Stimulated activated naive CD4-positive, alpha-beta T cell (primary cell): ENCODE measurements at places on chromosomes 3 and 15.

DNA sequence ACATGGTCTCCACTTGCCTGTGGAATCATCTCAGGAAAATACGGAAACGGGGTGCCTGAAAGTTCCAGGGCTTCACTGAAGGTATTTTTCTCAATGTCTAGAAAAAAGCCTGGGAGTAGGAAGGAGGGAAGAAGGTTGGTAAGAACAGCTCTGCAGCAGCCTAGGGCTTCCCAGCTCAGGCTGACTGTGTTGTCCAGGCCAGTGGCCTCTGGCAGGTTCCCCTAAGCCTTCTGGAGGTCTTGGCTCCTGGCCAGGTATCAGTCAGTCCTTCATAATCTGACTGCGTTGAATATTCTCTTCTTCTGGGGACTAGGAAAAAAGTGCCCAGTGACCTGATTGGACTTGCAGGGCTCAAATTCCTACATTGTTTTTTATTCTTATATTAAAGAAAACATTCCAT lies 38.6 kb downstream of the SSR3 start:
- DNase-seq, result no peak

DNA sequence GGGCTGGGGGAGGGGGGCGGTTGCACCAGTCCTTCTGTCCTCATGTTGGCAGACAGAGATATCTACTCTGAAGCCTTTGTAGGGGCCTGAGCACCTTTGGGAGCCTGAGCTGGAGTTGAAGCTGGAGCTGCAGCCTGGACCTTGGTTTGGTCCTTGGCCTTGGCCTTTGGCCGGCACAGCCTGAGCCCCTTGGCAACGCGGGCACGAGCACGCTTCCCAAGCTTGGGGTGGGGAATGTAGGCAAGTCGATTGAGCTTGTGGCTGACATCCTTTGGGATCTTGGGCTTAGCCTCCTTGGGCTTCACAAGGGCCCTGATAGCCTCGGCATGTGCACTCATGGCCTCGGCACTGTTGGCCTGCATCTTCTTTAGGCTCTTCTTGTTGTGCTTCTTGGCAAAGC lies 8.1 kb upstream of the ST6GAL1 start:
- no peak for DNase-seq

DNA sequence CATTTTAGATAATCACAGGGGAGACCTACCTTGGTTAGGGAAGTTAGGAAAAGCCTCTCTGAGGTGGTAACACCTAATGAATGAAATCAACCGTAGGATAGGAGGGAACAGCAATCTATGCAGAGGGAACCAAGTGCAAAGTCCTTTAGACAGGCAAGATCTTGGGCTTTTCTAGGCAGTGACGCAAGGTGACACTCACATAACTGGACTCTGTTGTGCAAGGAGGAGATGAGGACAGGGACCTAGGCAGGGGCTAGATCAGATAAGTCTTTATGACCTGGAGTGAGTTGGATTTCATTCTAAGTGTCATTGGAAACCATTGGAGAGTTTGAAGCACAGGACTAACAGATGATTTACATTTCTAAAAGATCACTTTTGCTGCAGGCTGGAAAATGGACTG lies 4.6 kb upstream of the LMOD3 start:
- no peak for DNase-seq

- no peak for DNase-seq
These were observed 56.7 kb upstream of the SNRPA1 start for GRCh38 chr15:101351736-101352135.

- DNase-seq, result peak; percentile 62
These were observed 1.5 kb downstream of the WHAMM start for GRCh38 chr15:82810890-82811426.

- DNase-seq, result no peak
These were observed 34.5 kb downstream of the VPS8 start for GRCh38 chr3:184846496-184846895.

DNA sequence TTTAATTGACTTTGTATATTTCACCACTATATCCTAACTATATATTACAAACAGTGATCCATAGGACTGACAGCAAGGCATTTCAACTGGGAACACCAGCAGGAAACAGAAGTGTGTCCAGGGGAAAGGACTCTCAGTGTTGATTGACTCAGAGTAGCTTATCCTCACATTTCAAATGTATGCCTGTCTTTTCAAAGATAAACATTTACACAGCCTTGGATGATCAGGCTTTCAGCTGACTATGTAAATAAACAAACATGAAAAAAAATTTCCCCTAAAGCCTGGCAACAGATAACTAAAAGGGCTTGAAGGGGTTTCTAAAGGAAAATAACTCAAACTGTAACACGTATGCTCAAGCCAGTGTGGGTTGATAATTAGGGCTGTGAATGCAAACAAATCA lies 321.8 kb downstream of the TBC1D5 start:
- no peak for DNase-seq

DNA sequence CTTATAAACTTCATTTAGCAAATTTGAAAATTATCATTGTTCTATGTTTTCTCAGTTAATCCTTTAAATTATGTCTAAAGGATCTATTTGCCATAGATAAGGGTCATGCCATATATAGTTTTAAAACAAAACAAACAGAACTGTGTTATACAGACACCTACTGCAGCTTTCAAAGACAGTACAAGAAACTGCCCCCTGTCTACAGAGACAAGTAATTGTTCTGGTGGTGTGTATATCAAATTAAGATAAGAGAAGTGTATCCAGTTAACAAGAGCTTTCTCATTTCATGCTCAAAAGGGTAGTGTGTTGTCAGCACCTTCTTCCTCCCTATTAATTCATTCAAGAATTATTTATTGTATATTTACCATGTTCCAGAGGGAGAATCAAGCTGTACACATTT lies 201.2 kb downstream of the FMN1 start:
- DNase-seq, result no peak

- no peak for DNase-seq
These were observed 191.7 kb downstream of the NR1D2 start for GRCh38 chr3:24136624-24137310.

DNA sequence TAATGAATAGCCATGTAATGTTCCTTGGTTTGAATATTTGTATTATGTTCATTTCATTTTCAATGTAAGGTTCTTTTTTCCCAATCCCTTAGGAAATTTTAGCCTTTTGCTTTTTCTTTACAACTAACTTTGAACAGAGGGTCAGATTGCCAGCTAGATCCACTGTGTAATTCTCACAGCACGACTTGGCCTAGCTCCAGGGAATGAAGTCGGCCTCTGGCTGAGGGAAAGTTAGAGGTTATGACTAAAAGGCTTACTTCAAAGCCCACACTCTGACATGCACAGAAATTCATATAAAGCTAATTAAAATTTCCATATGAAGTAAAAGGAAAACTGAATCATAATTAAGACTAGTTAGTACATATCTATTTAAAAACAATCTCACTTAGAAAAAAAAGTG lies 38.7 kb downstream of the ROBO1 start:
- DNase-seq, result no peak

- DNase-seq, result no peak
These were observed 383.7 kb upstream of the CFAP20DC start for GRCh38 chr3:59433546-59433945.

DNA sequence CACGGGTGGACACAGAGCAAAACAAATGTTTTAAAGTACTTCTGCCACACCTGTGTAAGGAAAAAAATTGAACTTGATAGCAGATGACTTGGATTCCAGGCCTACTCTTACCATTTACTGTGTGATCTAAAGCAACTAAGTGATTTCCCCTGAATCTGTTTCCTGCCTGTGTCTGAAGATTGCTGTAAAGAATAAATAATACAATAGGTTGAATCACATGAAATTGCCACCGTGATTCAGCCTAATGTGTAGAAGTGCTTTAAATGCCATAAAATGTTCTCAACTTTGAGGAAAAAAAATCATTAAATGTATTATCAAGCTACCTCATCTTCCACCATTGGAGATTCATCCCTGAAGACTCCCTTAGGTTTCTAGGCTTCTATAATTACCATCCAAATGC lies 27.6 kb upstream of the NUDT16 start:
- no peak for DNase-seq

- DNase-seq, result no peak
These were observed 451.0 kb downstream of the MFSD1 start for GRCh38 chr3:159252772-159253384.

- DNase-seq, result no peak
These were observed 110.9 kb downstream of the EDEM1 start for GRCh38 chr3:5298453-5298852.

DNA sequence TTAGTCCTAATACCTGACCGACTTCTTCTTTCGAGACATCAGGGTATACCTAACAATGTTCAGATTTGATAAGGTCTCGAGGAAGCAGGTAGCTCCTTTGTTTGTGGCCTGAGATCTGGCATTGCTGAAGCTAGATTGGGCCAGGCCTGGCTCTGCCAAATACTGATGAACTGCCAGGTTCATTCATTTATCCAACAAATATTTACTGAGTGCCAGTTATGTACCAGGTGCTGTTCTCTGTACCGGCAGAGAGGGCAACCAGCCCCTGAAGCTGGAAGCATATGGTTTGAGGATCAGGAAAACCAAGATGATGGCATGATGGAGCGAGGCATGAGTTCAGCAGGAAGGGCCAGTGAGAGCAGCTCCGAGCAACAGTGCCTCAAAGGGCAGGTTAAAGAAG lies 196.2 kb upstream of the NSMCE3 start:
- no peak for DNase-seq

- no peak for DNase-seq
These were observed 13.2 kb downstream of the FAM162A start for GRCh38 chr3:122397201-122397600.
